ENCODE measurements at places on chromosomes 4 and X.

DNA sequence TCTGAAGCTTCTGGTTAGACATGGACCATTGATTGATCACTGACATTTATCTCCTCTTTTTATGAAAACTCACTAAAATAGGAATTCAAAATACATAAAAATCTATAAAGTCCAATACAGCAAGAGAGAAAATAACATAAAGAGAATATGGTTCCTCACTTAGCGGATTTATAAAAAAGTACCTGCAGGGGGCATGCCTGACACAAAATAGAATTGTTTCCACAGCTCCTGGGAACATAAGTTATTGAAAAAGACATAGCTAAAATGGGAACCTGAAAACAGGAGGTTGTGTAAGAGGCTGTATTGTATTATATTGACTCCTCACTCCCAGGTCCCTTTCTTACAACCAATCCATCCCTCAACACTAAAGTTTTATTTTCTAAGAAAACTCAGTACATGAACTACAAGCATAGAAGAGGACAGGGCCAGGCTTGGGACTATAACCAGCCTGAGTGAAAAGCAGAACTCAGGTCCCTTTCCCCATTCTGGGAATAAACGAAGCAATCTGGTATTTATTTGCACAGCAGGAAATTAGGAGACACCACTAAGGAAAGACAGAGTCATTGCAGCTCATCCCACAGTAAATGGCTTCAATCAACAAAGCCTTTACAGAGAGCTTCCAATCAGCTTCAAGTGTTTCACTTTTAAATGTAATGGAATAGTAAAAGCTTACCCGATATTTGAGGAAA is 121.1 kb upstream of the NDST4 start:
- DNase-seq, result no peak

DNA sequence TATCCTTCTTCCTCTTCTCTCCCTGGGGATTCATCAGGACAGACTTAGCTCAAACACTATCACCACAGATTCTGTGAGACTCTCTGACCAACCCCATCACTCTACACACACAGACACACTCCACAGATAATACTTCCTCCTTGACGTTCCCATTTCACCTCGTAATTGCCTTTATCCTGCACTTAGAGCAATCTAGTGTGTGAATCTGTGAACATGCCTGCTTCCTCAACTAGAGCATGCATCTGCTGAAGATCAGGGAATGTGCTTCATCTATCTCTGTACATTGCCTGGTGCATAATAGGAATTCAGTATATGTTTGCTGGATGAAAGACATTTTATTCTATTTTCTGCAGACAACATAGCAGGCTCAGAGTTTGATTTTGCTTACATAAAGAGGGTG is 25.1 kb upstream of the HS6ST2 start:
- DNase-seq, result no peak

- DNase-seq, result no peak
Measured at GRCh38 chr4:112279882-112280315, 5.8 kb downstream of the TIFA start.

GRCh38 chr4:7952615-7953014 is 13.0 kb upstream of the AFAP1 start:
- no peak for DNase-seq

DNA sequence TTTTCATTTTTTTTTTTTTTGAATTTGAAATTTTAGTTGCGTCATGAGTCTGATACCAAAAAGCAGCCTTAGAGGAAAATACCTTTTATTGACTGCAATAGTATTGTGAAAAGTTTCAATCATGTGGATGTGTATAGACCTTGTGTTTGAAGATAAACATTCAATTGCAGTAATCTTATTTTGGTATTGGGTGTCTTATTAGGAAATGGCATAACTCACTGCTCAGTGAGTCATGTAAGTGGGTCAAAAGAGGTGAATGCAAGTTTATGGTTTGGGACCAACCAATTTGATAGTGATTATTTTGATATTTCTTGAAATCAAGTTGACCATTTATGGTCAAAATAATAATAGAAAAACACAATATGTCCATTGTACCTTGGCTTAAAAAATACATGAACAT is 627.8 kb upstream of the SLIT2 start:
- DNase-seq, result no peak

All from islet precursor cell (in vitro differentiated cells).